ENCODE measurements at places on chromosomes 3 and 15.

- DNase-seq: peak; percentile 43
Observed at GRCh38 chr15:31360843-31361763, 34.5 kb downstream of the KLF13 start.

GRCh38 chr3:50604628-50605588 is 6.7 kb downstream of the CISH start:
- DNase-seq: no peak

- DNase-seq: no peak
Observed at GRCh38 chr15:92159906-92160841, 233.5 kb upstream of the ST8SIA2 start.

- DNase-seq: no peak
Observed at GRCh38 chr3:54761637-54762036, 166.2 kb downstream of the LRTM1 start.

DNA sequence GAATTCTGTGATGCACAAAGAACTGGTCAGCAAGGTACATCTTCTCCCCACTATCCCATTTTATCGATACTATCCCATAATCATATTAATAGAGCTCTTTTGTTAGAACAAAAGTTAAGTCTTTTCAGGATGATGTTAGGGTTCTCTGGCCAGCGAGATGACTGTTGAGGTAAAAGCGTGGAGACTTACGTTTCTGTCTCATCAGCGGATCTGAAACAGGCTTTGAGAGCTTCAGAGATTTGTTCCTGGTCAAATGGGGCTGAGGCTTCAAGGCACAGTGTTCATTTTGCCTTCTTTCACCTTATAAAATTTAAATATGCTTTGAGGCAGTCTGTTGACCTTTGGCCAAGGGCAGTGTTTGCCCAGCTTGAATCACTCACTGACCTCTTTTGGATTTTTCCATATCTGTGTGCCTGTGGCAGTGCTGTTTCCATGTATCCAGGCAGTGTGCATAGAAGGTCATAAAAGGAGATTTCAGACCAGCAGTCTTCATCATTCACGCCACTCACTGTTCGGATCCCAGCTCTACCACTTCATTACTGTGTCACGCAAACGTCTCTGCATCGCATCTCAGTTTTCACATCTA is 3.1 kb downstream of the ADAMTSL3 start:
- no peak for DNase-seq

- no peak for DNase-seq
Observed at GRCh38 chr3:101278727-101279126, 41.6 kb downstream of the IMPG2 start.

DNA sequence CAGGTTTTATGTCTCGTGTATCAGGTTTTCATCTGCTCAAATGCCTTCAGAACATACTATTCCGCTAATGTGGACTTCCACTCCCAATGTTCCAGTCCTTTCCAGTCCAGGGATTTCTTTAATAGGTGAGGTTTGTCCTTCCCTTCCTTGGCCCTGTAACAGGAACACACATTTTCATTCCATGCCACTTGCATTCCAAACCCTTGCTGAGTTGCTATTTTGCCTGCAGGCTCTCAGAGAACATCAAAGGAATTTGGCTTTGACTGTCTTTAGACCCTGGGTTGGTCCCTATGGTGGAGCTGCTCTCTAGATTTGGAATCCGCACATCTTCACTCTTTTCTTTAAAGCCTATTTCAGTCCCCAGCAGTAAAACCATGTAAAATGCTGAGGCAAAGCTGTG is 12.3 kb upstream of the ALCAM start:
- DNase-seq: no peak

DNA sequence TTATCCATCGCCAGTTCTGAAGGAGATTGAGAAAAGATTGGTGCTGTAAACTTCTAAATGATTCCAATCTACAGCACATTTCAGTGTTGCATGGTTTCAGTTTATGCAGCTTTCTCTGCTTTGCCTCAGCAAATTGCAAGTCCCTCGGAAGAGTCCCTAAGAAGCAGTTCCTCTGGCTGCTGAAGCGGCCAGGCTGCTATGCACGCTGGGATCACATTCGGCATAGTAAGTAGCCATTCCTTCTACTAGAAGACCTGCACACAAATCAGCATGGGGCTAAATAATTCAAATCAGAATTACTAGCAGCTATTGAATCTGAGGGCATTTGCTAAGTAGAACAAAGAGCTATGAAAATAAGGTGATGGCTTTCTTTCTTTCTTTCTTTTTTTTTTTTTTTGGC is 769.5 kb downstream of the AGBL1 start:
- DNase-seq: no peak

GRCh38 chr3:23455084-23455483 is 252.0 kb downstream of the UBE2E2 start:
- no peak for DNase-seq

DNA sequence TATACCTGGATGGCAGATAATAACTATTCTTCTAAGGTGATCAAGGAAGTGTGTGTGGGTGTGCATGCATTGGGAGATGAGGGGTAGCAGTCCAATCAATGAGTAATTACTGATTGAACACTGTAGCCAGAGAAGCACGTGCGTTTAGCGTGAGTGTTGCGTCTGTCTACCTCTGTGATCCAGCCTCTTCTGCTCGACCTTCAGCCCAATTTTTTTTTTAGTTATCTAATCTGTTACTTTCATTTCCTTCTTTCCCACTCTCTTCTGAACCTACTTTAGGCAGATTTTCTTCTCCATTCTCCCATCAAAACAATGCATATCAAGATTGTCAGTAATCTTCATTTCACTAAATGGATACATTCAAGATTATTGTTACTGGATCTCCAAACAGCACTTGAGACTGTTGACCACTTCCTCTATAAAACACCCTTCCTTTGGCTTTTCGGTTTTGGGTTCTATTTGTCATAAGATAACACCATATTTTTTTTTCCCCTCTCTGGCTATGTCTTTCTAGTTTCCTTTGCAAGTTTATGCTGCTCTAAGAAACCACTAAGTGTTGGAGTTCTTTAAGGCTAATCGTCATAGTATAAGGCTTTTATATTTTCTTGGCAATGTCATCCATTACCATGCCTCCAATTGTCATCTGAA is 41.0 kb downstream of the MCTP2 start:
- DNase-seq: no peak

DNA sequence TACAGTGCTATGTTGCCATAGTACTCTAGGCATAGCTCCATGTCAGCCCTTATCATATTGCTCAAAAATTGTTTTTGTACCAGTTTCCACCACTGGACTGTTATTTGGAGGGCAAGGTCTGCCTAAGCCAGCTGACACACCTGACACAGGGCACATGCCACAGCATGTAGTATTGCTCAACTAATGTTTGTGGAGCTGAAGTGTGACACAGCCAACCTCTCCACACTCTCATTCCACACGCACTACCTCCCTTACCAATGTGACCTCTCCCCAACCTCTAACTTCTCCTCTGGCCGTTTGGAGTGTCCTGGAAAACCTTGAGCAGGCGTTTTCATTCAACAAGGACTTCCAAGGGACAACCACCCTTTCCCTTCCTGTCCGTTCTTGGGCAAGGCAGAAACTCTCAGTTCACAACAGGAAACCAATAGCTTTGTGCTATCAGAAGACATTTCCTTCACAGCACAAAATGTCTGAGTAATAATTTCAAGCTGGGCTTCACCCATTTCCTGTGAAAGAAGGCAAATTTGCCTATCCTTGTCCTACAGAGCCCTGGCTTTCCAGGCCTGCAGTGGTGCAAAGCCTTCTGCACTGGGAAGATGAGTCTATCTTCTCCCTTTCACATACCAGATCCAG is 38.4 kb downstream of the TLNRD1 start:
- DNase-seq: no peak

GRCh38 chr3:147509448-147509847 is 100.3 kb downstream of the ZIC1 start:
- DNase-seq: no peak

GRCh38 chr3:131427226-131427625 is 45.7 kb downstream of the NUDT16 start:
- DNase-seq: no peak

- DNase-seq: no peak
Observed at GRCh38 chr15:74389241-74390048, 22.0 kb upstream of the CYP11A1 start.

GRCh38 chr3:4864503-4864902 is 114.7 kb upstream of the BHLHE40 start:
- no peak for DNase-seq

DNA sequence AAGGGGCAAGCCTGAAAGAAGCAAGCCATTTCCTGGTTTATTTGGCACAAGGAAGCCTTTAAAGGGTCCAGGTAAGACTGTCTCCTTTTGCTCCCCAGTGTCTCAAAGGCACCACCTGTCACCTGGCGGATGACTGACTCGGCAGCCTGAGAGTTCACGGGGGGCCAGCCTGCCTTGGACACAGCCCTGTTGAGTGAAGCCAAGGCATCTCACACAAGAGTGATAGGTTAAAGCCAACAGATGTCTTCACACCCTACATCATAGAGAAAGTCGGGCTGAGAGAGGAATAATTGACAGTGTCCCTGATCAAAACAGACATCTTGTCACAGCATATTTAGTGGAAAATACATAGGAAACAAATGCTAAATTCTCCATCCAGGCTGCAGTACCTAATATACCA is 28.2 kb upstream of the LIPC start:
- no peak for DNase-seq

GRCh38 chr3:24128199-24129005 is 183.3 kb downstream of the NR1D2 start:
- no peak for DNase-seq

DNA sequence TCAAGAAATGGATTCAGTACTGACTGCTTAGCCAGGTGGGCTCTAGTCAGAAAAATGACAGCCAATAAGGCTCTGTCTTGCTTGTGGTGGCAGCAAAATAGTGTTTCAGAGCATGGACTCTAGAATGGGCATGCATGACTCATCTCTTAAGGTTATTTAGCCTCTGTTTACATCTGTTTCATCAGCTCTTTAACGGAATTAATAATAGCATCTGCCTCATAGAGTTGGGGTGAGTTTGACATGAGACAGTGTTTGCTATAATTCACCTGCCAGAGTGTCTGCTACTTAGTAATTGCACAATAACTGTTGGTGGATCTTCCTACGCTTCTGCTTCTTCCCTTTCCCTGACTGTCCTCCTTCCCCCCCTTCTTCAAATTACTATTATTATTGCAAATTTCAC is 350.4 kb upstream of the SEMA6D start:
- no peak for DNase-seq

DNA sequence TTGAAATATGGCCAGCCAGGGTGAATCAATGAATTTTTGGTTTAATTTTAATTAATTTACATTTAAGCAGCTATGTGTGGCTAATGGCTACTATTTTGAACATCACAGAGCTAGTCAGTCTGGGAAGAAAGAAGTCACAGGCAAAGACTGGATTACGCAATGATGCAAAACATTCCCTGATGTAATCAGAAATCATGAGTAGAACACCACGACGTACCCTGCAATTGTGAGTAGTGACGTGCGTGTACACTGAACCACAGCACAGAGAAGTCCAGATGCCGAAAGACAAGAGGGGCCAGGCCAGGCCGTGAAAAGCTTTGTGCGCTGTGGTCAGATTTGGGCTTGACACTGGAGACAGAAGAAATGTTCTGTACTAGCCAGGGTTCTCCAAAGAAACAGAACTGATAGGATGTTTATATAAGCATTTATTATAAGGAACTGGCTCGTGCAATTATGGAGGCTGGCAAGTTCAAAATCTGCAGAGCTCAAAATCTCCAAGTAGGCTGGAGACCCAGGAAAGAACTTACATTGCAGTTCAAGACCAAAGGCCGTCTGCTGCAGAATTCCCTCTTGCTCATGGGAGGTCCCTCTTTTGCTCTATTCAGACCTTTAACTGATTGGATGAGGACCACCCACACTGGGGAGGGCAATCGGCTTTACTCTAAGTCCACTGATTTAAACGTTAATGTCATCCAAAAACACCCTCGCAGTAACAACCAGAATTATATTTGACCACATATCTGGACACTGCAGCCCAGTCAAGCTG is 44.6 kb downstream of the SH3BP5 start:
- DNase-seq: no peak

DNA sequence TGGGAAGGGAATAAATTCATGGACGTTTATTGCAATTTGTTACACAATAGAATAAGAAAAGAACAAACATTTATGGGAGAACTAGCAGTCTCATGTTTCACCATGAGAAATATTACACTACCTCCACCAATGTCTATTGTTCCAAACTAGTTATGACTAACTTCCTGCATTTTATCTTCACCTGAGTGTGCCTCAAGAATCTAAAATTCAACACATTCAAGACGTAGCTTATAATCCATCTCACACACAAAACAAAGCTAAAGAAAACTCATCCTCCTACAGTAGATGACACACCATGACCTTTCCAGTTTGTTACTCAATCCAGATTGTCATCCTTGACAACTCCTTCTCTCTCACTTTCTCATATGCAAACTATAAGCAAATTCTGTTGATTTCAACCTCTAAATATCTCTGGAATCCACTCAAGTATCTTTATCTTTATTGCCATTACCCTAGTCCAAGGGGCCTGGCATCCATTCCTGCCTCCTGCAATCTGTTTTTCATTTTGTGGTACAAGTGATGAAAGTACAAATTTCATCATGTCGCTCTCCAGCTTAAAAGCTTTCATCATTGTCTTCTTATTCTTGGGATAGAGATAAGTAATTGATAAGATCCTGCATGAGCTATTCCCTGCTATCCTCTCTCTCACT is 229.9 kb downstream of the NR2F2 start:
- DNase-seq: no peak

GRCh38 chr3:141240286-141240685 is 8.7 kb downstream of the PXYLP1 start:
- DNase-seq: no peak

DNA sequence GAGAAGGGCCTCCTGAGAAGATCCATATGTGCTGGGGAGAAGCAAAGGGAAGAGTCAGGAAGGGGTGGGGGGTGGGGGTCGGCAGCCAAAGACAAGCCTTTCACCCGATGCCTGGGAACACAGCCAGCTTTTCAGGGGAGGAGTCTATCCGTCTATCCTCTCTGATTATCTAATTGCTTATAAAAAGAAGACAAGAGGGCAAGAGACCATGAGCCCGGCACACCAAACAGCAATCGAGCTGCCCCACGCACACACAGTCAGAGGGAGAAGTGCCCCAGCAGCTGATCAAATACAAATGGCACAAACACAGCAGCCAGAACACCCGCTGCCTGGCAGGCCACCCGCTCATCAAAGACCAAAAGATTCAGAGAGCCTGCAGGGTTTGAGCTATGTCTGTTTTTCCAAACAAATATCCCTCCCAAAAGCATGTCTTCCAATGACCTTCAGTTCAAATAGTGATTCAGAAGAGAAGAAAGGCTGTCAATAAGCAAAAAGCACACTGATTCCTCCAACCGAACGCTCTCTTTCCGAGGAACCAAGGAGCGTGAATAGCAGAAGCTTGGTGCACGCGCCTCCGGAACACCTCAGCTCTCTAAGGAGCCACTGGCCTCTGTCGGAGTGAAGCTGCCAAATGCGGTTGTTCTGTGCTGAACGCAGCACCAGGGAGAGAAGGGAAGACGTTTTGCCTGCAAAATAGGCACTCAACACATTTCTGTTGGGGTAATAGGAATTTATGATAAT is 419.2 kb downstream of the OCA2 start:
- DNase-seq: no peak

GRCh38 chr3:32698506-32698905 is 13.5 kb downstream of the CNOT10 start:
- DNase-seq: no peak

Measured in stimulated activated CD8-positive, alpha-beta memory T cell treated with anti-CD3 and anti-CD28 coated beads, Interleukin-7, amount 100 ng/mL, for 1 hour (primary cell).